EL (cell line): ENCODE measurements at places on chromosomes 2 and 18.
A peak's percentile ranks its signal among the peaks of the same experiment; 100 is the strongest.

DNA sequence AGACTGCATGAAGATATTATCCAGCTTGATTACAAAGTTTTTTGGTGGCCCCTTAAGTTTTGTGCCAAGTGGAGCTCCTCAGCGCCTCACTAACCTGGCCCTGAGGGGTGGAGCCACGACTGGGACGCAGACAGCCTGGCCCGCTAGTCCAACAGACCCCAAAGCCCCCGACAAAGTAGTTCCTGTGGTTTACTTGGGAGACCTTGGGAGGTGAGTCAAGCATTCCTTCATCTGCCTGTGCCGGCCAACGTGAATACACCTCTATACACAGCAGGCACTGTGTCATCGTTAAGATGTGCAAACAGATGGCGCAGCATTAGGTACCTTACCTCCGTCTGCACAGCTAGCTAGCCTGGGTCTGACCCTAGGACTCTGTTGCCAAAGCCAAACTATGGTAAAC lies 55.0 kb upstream of the LAMA1 start:
- DNase-seq, result no peak

- no peak for DNase-seq
Measured at GRCh38 chr18:53426666-53427184, 797.7 kb downstream of the MBD2 start.

GRCh38 chr18:79058007-79058406 lies 11.2 kb upstream of the ATP9B start:
- no peak for DNase-seq

DNA sequence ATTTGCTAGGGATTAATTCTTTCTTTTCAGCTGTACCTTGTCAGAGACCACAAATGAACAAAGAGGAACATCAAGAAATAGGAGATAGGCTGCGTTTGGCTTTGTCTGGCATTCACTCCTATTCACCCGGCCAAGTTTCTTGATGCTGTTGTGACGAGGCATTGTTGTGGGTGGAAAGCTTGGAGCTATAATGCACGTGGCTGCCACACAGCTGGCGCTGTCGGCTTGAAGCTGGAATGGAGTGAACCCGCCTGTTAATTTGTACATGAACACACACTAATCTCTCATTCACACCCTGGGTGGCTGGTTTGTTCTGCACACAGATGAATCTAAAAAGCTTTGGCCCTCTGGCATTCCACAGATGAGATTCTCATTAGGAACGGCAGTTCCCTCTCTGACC lies 274.9 kb upstream of the GYPC start:
- DNase-seq, result no peak

DNA sequence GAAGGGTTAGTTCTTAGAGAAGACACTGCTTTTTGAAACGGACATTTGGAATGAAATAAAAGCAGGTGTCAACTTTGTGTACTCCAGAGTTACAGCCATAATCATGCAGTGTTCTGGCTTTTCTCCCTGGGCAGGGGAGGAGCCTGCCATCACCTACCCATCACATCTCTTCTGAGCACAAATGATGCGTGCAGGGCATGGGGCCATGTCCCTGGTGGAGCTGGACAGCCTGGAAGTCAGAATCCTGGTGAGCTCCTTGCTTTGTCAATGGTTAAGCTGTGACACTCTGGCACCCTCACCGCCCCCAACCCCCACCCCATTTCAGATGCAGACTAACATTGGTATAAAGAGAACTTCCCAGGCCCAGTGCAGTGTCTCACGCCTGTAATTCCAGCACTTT lies 53.1 kb downstream of the PDCL3 start:
- DNase-seq, result no peak

- peak; percentile 21 for DNase-seq
Measured at GRCh38 chr2:178804791-178805190, 2.4 kb downstream of the TTN start.

DNA sequence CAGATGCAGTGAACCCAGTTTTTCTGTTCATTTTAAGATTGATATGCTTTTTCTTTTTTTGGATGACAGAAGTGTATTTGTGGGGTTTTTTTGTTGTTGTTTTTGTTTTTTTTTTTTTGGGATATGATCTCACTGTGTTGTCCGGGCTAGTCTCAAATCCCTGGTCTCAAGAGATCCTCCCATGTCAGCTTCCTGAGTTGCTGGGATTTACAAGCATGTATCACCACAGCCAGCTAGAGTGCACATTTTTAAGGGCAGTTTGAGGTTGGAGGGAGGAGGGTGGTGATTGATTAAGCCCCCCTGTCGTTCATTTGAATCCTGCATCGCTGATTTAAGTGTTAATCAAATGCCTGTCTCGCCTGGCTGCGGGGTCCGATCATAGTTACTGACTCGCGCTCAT lies 189.1 kb downstream of the GBX2 start:
- no peak for DNase-seq

- no peak for DNase-seq
Measured at GRCh38 chr2:46268196-46268595, 29.0 kb upstream of the EPAS1 start.
